ENCODE measurements at places on chromosomes 4 and X. TPM values are rescaled to one million over a fixed set of nuclear protein-coding genes. Genes with fewer than 3 reads are reported as not detected.

- no peak for DNase-seq
These were observed 648.7 kb upstream of the FRG1 start for GRCh38 chr4:189291939-189292338.

GRCh38 chrX:14843666-14844065 lies 29.2 kb downstream of the FANCB start:
- DNase-seq: no peak

Gene ADH1B
- total RNA-seq: not detected

DNA sequence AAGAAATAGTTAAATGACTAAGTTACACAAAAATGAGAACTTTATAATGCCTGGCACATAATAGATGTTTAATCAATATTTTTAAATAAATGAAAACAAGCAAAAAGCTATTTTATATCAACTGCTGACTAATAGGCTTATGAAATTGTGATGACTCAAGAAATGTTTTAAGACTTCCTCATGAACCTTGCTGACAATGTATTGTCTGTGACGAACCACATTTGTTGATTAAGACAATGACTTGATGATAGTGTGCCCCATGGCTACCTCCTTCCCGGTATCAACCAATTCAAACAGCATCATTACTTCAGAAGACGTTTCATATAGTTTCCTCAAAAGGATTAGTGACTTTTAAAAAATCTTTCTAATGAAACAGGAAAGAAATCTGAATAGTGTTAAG lies 7.9 kb downstream of the CXCL6 start:
- no peak for DNase-seq

GRCh38 chrX:149512225-149512885 lies 7.2 kb upstream of the IDS start:
- DNase-seq: no peak

DNA sequence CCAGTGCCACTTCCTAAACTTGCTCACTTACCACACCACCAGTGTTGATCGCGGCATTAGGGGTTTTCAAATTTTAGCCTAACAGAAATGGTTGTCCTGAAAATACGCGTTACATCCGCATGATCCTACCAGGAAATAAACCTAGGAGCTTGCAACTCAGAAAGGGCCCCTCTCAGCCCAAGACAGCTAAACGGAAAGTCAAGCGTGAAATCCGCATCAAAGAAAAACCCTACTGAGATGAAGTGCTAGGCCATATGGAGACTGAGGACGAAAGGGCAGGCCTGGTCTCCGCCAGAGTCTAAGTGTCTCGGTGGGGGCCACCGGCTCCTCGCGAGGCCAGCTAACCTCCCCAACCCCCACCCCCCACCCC lies 626 bp downstream of the YTHDC1 start:
- DNase-seq: no peak

DNA sequence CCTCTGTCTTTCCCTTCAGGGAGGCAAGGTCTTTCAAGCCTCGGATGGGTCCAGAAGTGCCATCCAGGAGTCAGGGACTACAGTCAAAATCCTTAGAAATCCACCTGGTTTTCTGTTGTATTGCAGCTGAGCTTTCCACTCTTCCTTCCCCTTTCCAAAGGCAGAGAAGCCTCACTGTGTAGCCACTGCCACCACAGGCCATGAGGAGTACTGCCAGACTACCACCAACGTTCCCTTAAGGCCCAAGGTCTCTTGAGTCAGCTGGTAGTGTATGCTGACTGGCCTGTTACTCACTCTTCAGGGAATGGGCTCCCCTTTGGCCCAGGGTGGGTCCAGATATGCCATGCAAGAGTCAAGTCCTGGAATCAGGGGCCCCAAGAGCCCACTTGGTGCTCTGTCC lies 1454.1 kb downstream of the PCDH19 start:
- no peak for DNase-seq

Gene ADAMTS3
- total RNA-seq: not detected

DNA sequence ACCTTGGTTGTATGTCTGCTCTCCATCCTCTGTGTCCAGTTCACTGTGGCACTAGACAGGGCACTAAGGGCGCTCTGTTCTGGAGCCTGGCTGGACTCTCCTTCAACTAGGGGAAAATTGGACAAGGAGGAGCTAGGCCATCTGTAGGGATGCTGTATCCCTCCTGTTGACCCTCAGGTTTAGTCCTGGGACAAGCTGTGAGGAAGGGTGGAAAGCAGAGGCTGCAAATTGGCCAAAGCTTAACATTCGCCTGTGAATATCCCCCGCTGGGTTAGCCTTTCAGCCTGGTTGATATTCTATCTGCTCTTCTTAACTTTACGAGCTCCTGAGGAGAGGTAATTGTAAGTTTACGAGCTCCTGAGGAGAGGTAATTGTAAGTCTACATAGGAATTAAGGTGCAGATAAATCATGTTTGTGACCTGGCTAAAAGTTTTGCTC lies 64.4 kb upstream of the ENPEP start:
- DNase-seq: no peak

Gene SPATA4
- total RNA-seq: not detected

Gene MAGEE2
- total RNA-seq: not detected

- no peak for DNase-seq
These were observed 319 bp downstream of the RPA4 start for GRCh38 chrX:96884027-96884426.

- no peak for DNase-seq
These were observed 50.7 kb upstream of the MAOA start for GRCh38 chrX:43605351-43605750.

Gene RBMX
- total RNA-seq: 170 TPM

GRCh38 chr4:162684998-162685397 lies 481.7 kb downstream of the NAF1 start:
- no peak for DNase-seq

Gene SOX3
- total RNA-seq: not detected

- no peak for DNase-seq
These were observed 17.0 kb downstream of the PRKG2 start for GRCh38 chr4:81197864-81198524.

- no peak for DNase-seq
These were observed 12.5 kb upstream of the SPATA4 start for GRCh38 chr4:176207839-176208238.

Gene NAT8L
- 0.08 TPM for total RNA-seq

All from natural killer cell treated with Interleukin-12 subunit alpha and Interleukin-12 subunit beta and Interleukin-15 and Interleukin-18, amount 100 ng/mL, for 72 hours (primary cell).